Mesenteric fat pad (tissue), 1 donor: ENCODE measurements at places on chromosomes 2 and 18.
A peak's percentile ranks its signal among the peaks of the same experiment; 100 is the strongest.

DNA sequence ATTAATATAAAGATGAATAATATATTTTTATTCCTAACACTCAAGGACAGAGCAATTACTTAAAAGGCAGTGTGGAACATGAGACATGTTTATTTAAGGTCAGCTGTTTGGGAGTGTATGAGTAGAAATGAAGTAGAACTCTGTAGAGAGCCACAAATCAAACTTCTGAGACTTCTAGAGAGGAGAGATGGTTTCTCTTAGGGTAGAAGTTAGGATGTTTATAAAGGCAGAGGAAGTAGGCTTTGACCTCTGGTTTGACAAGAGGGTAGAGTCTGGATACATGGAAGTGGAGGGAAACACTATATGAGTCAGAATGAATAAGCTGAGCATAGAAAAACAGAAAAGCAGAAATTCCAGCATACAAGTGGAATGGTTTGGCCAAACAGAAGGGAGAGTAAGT lies 262.1 kb upstream of the KLHL14 start:
- DNase-seq, result no peak

DNA sequence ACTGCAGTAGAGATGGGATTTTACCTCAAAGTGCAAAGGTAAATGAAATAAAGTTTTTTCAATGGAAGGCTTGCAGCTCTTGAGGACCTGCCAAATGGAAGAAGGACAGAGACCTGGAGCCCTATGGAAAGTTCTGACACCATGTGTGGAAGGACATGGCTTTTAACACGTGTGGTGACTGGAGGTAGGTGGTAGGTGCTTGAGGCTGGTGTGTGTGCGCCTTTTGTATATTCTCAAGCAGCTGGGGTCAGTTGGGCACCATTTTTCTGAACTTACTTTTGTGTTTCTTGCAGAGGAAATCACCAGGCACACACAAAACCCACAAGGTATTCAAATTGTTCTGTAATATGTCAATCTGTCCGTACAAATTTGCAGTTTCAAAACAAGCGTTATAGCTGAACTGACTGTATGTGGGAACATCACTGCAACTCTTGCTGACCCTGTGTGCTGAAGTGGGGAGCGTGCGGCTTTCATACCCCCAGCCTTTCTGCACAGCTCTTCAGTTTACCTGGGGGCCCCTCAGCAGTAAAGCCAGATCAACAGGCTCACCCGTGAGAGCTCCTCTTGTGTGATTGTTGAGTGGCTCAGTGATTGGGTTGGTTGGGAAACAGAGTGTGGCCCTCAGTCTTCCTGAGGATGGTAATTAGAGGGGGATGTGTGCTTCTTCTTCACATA lies 363 bp downstream of the GREB1 start:
- DNase-seq, result no peak

DNA sequence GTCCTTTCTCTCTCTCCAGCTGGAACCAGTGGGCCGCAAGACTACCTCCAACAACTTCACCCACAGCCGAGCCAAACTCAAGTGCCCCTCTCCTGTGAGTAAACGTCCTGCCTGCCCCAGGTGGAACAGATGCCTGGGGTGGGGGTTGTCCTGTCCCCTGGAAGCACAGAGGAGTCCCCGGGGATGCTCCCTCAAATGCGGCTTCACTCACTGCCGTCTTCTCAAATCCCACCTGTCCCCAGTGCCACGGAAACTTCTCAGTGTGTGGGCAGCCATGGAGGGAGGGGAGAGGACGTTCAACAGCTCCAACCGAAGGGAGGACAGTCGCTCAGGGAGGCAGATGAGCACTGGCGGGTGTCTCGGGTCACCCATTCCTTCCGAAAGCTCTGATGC lies 110.7 kb upstream of the PPP1CB start:
- peak; percentile 75 for DNase-seq

GRCh38 chr18:75376004-75376403 lies 51.5 kb downstream of the SMIM21 start:
- DNase-seq, result no peak

DNA sequence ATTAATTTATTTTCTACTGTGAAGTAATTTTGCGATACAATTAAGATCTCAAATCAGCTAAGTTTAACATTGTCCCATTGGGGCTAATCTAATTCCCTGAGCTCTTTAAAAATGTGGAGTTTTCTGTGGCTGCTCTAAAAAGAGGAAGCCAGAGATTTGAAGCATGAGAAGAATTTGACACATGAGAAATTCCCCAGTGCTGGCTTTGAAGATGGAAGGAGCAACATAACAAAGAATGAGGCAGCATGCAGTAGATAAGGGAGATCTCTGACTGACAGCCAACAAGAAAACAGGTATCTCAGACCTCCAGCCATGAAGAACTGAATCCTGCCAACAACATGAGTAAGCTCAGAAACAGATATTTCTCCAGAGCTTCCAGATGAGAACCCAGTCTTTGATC lies 308.4 kb downstream of the ZNF804A start:
- DNase-seq, result no peak

DNA sequence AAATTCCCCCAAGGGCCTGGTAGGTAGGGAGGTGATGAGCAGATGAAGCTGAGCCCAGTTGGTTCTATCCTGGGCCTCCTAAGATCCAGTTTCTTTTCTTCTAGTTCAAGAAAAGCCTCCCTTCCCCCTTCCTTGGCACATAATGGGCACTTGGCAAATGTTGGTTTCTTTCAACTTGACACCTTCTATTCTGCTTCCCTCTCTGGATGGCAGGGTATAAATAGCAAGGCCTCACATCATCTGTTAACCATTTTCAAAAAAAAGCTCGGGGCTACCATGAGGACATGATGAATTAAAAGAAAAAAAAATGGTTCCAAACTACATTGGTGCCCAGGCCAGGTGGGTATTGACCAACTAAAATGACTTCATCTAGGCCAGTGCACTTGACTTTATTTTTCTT lies 29.9 kb downstream of the CTAGE1 start:
- DNase-seq, result no peak

- DNase-seq, result no peak
Measured at GRCh38 chr18:37514953-37515352, 50.6 kb downstream of the CELF4 start.

DNA sequence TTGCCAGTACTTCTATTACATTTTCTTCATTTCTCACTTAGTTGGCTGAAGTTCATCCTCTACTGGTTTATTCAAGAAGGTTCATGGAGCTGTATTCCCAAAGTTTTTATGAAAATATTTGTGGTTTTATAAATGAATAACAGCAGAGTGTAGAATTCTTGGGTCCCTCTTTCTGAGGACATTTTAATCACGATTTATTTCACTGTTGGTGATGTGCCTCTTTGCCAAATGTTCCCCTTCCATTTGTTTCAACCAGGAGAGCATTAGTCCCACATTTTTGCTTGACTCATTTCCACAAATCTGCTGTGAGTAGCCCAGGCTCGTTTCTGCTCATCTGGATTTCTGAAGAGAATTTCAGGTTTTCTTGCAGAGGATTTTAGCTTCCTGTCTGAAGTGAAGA lies 20.8 kb downstream of the COPS7B start:
- no peak for DNase-seq

GRCh38 chr18:79949697-79950487 lies 1.6 kb downstream of the SLC66A2 start:
- DNase-seq, result peak; percentile 81
